ENCODE measurements at places on chromosomes 12 and 14. TPM values are rescaled to one million over a fixed set of nuclear protein-coding genes. Genes with fewer than 3 reads are reported as not detected.

The HOXC6 gene
- not detected for total RNA-seq

The PARP11 gene
- total RNA-seq, result 1.8 TPM

The STXBP6 gene
- total RNA-seq, result not detected

The SLC16A7 gene
- 10.0 TPM for total RNA-seq

DNA sequence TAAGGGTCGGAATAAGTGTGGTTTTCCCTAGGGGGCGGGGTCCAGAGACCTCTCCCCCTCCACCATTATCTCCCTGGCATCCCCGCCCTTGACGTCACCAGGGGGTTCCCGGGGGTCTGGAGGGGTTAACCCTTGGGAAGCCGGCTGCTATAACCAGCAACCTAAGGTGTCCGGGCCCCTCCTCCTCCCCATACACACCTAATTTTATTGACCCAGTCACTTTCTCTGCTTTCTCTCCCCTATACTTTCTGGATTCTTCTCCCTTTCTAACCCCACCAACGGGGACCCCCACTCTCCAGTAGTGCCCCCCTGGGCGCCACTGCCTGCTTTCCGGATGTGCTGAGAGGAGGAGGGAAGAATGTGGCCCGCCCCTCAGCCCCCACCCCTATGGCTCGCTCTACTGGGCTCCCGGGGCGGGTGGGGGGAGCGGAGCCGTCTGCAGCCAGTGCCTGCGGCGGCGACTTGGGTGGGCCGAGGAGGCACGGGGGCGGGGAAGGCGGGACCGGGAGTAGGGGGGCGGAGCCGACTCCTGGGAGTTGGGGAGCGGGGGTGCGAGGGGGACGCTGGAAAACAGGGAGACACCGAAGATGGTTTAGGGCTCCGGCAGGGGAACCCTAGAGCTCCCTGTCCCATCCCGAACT is 1.8 kb downstream of the GLI1 start:
- DNase-seq, result no peak

GRCh38 chr12:106498056-106498455 is 84.7 kb upstream of the RFX4 start:
- DNase-seq, result no peak

- no peak for DNase-seq
Measured at GRCh38 chr12:77998236-77998786, 167.6 kb downstream of the NAV3 start.

- no peak for DNase-seq
Measured at GRCh38 chr12:51323317-51323960, 535 bp downstream of the BIN2 start.

DNA sequence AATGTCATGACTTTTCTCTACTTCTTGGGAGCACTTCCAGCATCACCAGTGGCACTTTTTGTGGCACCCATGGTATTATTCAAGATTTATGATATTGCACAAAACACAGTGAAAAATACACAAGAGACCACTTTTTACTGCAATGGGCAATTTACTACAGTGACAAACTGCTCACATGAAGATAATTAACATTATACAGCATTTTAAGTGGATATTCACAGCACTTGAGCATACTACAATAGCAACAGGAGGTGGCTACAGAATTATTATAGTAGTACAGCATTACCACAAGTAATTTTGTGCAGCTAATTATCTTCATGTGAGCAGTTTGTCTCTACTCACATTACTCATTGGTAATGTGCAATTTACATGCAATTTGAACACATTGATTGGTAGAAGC is 18.3 kb downstream of the IL26 start:
- no peak for DNase-seq

All from bronchial epithelial cell (primary cell).